Mucosa of gallbladder (tissue), 1 donor: ENCODE measurements at places on chromosomes 1 and 21. TPM values are rescaled to one million over a fixed set of nuclear protein-coding genes. Genes with fewer than 3 reads are reported as not detected.

Gene SPATA17
- 1.8 TPM for total RNA-seq

Gene ARHGAP29
- 19.2 TPM for total RNA-seq

Gene CACNA1S
- total RNA-seq, result not detected

Gene CLDN17
- not detected for total RNA-seq

Gene CD53
- total RNA-seq, result 39.4 TPM

Gene CRABP2
- 3.5 TPM for total RNA-seq

Gene MCOLN2
- total RNA-seq, result 1.8 TPM

Gene TRIM45
- 7.2 TPM for total RNA-seq

Gene DDAH1
- 128 TPM for total RNA-seq

Gene WNT2B
- total RNA-seq, result 8.1 TPM

Gene THEM5
- total RNA-seq, result not detected

Gene LCE2C
- not detected for total RNA-seq

Gene INPP5B
- total RNA-seq, result 25.8 TPM

Gene ZNF593OS
- total RNA-seq, result 0.29 TPM

Gene EVA1C
- 34.8 TPM for total RNA-seq

Gene PLA2G2D
- total RNA-seq, result not detected

Gene BCAN
- 0.52 TPM for total RNA-seq

Gene PSEN2
- total RNA-seq, result 35.2 TPM
